ENCODE measurements at places on chromosomes 2 and 18.

DNA sequence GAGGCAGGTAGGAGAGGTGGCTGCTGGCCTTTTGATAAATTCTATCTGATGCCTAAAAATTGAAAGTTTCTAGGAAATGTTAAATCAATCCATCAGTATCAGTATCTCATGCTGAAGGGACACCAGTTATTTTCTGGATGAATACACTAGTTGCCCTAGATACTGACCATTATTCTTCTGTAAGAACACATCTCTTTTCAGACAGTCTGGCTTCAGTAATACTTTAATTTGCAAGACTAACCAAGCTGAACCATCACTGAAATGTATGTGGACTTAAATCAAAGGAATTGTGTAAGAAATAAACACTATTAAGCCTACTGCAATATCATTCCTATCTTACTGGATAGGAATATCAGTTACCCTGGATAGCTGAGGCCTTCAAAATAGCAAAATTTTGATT lies 1546.3 kb downstream of the LRP1B start:
- DNase-seq = no peak

GRCh38 chr2:142879151-142879550 lies 1.7 kb downstream of the KYNU start:
- DNase-seq = no peak

- no peak for DNase-seq
Observed at GRCh38 chr2:102606353-102606752, 13.0 kb upstream of the SLC9A2 start.

DNA sequence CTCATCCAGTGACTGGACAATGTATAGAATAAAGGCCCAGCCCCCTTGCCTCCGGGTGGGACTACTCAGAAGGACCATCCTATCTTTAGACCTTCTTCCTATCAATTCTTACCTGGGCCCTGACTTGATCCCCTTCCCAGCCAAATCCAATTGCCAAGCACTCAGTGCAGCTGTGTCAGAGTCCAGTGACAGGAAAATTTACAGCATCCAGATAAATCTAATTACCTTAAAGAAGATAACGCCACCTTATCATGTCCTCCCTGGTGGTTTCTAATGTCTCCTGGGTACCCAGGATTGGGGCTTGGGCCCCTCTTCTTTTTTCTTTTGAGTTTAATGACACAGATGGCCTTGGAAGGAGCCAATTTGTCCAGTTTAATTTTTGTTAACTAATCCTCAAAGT lies 19.3 kb downstream of the LHCGR start:
- no peak for DNase-seq

DNA sequence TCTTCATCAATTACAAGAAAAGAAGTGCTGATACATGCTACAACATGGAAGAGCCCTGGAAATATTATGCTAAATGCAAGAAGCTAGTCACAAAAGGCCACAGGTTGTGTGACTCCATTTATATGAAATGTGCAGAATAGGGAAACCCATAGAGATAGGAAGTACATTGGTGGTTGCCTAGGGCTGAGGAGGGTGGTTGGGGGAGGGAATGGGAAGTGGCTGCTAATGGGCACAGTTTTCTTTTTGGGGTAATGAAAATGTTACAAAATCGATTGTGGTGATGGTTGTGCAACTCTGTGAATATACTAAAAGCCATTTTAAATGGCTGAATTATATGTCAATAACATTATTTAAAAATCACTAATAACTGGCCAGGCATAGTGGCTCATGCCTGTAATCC lies 24.3 kb upstream of the RESP18 start:
- no peak for DNase-seq

DNA sequence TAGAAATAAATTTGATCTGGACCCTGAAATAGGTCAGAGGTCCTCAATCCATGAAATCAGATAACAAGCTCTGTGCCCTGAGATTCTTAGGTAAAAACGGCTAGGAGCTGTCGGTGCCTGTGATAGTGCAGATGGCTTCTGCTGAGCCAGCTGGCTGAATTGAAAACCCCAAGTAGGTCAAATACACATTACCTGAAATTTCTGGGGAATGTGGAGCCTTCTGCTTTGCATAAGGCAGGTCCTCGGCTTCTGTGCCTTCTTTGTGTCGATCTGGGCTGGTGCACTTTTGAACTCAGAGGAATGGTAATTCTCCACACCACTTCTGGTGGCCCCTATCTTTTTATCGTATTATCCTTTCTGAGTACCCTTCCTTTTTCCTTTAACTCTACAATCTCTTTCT lies 66.6 kb downstream of the CNTNAP5 start:
- DNase-seq = no peak

DNA sequence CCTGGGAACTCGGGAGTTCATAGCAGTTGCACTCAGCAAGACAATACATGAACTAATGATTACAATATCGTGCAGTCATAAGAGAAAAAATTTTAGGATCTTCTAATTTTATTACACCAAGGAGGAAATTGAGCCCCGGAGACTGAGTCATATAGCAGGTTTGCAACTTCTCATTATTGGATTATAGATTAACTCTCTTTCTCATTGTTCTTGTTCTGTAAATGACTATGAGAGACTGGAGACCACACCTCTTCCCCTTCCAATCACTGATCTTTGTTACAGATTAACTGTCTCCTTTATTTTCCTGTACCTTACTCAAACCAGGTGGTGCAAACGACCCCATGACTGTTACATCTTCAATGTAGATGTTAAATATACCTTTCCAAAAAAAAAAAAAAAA lies 435.8 kb upstream of the DDX18 start:
- DNase-seq = no peak

DNA sequence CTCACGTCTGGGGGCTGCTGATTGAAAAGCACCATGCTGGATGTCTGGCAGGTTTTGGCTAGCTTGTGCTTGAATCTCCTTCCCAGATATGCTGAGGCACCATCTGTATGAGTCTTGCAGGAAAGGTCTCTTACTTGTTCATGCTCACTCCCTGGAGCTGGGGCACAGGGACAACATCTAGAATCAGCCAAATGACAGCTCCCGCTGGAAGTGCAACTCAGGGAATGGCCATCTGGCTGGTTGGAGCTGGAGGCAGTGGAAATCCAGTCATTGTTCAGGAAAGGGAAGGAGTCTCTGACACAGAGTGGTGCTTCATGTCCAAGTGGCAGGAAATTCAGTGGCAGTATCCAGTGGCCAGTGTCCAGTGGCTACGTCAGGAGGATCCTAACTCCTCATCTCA lies 9.7 kb downstream of the CCDC68 start:
- no peak for DNase-seq

- DNase-seq = no peak
Observed at GRCh38 chr2:214034417-214034816, 376.4 kb upstream of the VWC2L start.

DNA sequence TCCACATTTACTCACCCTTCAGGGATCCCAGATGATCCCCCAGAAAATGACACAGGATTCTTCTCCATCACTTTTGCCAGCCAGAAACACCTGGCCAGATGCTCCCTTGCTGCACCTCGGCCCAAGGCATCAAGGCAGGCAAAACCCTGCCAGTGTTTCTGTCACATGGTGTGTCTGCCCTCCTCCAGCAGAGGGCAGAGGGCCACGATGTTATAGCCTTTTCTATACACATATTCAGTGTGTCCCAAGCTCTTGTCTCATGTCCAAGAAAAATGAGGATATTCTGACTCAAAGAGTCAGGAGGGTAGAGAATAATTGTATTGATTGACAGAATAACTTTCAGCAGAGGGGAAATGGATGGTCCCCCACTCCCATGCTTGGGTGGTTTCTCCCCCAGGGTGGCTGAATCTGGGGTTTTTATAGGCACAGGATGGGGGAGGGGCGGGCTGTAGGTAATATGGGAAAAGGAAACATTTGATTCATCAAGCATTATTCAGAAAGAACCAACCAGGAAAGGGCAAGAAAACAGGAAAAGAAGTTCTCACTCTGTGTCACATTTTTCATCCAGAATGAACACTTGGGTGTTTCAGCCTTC lies 933.9 kb downstream of the TRIB2 start:
- no peak for DNase-seq

DNA sequence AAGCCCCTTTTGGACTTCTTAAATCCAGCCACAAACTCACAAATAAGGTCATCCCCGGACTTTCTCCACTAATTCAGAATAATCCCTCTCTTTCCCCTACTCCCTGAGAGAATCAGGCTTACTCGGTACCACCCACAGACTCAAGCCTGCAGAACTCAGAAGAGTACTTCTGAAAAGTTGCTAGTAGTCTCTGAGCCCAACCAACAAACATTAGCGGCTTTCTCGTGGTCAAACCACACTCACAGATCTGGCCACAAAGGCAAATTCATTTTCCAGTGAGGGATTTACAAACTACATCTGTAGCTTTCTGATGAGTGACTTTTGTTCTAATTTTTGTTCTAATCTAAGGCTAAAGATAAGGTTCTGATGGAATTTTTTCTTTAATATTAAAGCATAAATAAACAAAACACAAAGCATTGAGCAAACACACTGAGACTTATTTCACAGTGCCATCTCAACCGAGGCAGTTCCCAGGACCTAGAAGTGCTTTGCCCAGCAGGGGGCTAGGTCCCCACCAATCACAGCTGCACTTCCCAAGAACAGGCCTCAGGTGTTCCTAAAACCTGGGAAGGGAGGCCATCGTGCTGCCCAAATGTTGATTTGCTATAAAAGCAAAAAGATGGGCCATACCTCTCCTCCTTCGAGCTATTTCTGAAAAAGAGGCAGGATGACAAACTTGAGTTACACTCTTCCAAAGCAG lies 110.7 kb downstream of the COLEC12 start:
- DNase-seq = no peak

- DNase-seq = no peak
Observed at GRCh38 chr2:172693529-172694455, 41.9 kb upstream of the RAPGEF4 start.

DNA sequence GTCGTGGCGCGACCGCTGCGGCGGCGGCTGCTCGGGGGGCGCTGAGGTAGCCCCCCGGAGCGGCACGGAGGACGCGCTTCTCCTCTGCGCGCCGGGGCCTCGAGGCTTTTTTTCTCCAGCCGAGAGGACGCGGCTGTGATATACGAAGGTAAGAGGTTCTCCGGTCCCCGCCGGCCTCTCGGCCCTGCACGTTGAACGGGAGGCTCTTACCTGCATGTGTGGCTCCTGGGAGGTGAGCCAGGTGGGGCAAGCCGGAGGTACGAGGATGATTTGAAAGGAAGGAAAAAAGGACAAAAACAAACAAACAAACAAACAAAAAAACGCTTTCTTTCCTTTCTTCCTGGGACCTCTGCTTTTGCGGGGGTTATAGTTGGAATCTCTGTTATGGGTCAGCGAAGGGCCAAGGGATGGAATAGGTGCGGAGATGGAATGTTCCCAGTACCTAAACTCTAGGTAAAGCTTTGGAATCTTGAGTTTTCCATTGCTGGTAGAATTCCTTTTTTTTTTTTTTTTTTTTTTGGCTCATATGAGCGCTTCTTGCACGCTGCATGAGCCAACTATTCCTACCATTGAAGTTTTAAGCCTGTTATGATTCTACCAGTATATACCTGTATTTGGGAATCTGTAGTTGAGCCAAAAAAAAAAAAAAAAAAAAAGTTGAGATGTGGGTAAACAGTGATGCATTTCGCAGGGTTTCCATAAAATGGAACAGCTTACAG lies 674 bp downstream of the PTPN4 start:
- DNase-seq = no peak

GRCh38 chr2:239866350-239866749 lies 158.8 kb downstream of the NDUFA10 start:
- no peak for DNase-seq

DNA sequence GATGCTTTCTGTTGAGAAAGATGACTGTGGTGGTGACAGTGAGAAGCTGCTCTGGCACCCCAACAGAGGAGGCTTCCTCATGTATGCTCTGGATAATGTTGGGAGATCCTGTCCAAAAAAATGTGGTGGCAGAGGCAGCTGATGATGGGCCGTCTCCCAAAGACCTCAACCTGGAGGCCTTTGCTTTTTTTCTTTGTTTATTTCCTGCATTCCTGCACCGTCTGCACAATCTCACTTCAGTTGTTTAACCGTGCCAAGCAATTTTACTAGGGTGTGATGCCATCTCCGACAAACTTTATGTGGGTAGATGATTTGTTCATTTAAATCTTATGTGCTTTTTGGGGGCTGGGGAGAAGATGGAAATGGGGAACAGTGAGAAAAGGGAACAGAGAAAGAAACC lies 62.2 kb upstream of the IGFBP5 start:
- DNase-seq = no peak

DNA sequence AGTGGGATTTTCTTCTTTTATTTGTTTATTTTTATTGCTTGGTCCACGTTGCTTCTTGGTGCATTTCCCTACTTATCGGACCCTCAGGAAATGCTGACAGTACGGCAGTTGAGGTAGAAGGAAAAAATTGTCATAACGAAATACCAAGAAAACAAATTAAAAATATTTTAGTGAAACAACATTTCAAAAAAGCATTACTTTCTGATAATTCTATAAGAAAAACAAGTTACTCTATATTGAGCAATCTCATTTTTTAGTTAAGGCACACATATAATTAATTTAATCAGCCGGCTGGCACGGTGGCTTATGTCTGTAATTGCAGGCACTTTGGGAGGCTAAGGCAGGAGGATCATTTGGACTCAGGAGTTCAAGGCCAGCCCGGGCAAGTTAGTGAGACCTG lies 102.1 kb downstream of the SH3YL1 start:
- DNase-seq = no peak
